NCI-H2171 (cell line): ENCODE measurements at places on chromosomes 11 and 22.
A peak's percentile ranks its signal among the peaks of the same experiment; 100 is the strongest.

GRCh38 chr11:64694821-64695365 is 28.1 kb downstream of the NRXN2 start:
- peak; percentile 36 for DNase-seq

GRCh38 chr11:118049771-118050170 is 27.1 kb upstream of the TMPRSS4 start:
- DNase-seq, result no peak

GRCh38 chr11:91792779-91793262 is 431.8 kb upstream of the FAT3 start:
- DNase-seq, result no peak

DNA sequence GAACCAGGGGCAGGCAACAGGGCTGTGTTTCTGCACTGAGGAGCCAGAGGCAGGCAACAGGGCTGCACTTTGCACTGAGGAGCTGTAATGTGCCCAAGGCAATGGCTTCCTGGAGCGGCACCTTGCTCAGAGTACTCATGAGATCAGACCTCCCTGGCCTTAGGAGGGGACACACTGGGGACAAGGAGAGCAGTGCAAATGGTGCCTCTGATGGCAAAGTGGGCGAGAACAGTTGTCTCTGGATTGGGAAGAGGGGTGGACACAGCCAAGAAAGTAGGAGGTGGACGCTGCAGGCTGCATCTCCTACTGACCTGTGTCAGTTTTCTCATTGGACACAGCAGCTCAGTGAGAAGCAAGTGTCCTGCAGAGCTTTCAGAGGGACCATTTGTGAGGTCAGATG is 1443.3 kb downstream of the TBC1D22A start:
- DNase-seq, result no peak

GRCh38 chr11:96318399-96318798 is 24.6 kb downstream of the MAML2 start:
- DNase-seq, result no peak
